Activated CD4-positive, alpha-beta T cell treated with anti-CD3 and anti-CD28 coated beads for 36 hours (primary cell): ENCODE measurements at places on chromosomes 16 and 17. TPM values are rescaled to one million over a fixed set of nuclear protein-coding genes. Genes with fewer than 3 reads are reported as not detected.
A peak's percentile ranks its signal among the peaks of the same experiment; 100 is the strongest.

- no peak for DNase-seq
Measured at GRCh38 chr17:72419866-72420774, 299.3 kb downstream of the SOX9 start.

- DNase-seq, result no peak
Measured at GRCh38 chr17:64622931-64623654, 39.0 kb downstream of the SMURF2 start.

The DDX28 gene
- total RNA-seq, result 13.7 TPM

DNA sequence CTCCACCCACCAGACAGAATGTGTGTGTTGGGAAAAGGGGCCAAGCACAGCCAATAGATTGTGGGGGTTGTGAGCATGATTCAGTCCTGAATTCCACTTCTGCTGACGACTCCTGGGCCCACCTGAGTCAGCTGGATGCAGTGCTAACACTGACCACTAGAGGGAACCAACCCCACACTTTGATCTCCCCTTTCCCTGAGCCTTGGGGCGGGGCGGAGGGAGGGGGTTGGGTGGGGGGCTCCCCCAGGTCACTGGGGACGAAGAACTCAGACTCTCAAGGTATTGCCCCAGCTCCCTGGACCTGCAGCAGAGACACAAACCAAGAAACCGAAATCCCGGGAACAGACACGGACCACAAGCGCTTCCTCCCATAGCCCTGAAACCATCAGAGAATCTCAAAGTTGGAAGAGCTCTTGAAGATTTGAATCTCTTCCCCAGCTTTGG, 621 bp upstream of the CSHL1 start:
- DNase-seq, result peak; percentile 80

The FBXO39 gene
- total RNA-seq, result 0.27 TPM

- no peak for DNase-seq
Measured at GRCh38 chr16:23268561-23268960, 33.5 kb upstream of the SCNN1B start.

DNA sequence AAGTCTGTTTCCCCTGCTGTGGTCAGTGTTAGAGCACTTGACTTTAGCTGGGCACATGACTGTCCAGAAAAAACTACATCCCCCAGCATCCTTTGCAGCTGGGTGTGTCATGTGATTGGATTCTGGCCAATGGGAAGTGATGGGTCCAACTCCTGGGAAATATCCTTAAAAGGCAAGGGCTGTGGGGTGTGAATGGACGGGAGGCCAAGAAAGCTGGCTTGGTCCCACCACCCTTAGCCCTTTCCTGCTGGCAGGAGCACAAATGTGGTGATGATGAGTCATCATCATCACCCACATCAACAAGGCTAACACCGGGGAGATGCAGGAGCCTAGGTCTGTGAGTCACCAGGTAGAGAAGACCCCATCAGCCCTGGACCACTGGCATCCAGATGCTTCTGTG, 341.7 kb downstream of the C16orf95 start:
- DNase-seq, result peak; percentile 19

- DNase-seq, result no peak
Measured at GRCh38 chr17:44707755-44708400, 587 bp upstream of the DBF4B start.

The ACBD4 gene
- total RNA-seq, result 13.4 TPM

The HASPIN gene
- total RNA-seq, result 21.0 TPM

DNA sequence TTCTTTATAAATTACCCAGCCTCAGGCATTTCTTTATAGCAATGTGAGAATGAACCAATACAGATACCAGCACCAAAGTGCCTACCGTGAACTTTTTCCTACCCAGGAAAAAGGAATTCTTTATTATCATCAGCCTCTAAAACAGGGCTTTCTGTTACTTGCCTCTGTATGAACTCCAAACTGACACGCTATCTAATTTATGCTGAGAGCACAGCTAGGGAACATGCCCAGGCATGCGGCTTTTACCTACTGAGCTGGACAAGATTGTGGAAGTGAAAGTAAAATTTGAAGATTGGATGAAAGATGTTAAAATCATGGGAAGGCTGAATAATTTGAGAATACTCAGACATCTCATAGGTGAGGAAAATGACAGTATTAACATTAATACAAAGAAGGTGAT, 24.4 kb upstream of the ADCY9 start:
- DNase-seq, result no peak

- no peak for DNase-seq
Measured at GRCh38 chr17:80047176-80047575, 10.7 kb downstream of the CCDC40 start.

The MYL4 gene
- not detected for total RNA-seq

DNA sequence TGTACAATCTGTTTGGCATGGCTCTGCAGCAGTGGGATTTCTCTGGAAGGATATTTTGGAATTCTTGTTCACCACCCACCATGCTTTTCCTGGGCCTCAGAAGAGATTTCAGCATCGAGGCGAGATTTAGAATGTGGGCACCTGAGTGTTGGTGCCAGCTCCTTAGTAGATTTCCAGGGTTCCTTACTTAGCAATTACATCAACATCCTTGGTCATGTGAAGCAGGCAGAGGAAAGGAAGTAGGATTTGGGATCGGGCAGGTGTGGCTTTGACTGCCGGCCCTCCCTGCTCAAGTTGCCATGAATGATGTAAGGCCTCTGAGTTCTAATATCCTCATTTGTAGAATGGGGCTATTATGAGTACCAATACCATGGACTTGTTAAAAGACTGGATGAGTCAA, 13.1 kb upstream of the RBFOX1 start:
- DNase-seq, result no peak

The KRTAP9-8 gene
- not detected for total RNA-seq

DNA sequence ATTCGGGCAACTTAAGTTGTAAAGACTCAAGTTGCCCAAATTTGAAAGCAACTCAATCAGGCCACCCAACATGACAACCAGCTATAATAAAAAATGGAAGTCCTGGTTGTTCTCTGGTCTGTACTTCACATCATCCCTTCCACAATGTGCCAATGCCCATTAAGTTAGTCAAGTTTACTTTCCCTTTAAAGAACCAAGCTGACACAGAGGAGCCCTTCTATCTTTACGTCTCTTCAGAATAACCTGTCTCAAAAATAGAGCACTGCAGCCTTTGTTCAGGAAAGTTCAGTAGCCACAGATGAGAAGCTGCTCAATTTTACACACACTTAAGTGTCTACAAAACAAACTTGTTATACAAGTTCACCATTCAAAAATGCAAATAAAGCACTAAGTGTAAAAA, 75.1 kb upstream of the C17orf78 start:
- no peak for DNase-seq
